ENCODE measurements at places on chromosomes 4 and X.

DNA sequence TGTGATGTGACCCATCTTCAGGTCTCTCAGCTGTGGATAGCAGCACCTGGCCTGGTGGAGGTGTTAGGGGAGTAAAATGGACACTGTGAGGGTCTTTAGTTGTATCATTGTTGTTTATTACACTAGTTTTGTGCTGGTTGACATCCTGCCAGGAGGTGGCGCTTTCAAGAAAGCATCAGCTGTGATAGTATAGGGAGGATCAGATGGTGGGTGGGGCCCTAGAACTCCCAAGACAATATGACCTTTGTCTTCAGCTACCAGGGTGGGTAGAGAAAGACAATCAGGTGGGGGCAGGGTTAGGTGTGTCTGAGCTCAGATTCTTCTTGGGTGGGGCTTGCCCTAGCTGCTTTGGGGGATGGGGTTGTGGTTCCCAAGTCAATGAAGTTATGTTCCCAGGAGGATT lies 162.8 kb downstream of the PPP1R2C start:
- DNase-seq = no peak

GRCh38 chr4:6617246-6617645 lies 23.2 kb upstream of the MRFAP1 start:
- DNase-seq = no peak

DNA sequence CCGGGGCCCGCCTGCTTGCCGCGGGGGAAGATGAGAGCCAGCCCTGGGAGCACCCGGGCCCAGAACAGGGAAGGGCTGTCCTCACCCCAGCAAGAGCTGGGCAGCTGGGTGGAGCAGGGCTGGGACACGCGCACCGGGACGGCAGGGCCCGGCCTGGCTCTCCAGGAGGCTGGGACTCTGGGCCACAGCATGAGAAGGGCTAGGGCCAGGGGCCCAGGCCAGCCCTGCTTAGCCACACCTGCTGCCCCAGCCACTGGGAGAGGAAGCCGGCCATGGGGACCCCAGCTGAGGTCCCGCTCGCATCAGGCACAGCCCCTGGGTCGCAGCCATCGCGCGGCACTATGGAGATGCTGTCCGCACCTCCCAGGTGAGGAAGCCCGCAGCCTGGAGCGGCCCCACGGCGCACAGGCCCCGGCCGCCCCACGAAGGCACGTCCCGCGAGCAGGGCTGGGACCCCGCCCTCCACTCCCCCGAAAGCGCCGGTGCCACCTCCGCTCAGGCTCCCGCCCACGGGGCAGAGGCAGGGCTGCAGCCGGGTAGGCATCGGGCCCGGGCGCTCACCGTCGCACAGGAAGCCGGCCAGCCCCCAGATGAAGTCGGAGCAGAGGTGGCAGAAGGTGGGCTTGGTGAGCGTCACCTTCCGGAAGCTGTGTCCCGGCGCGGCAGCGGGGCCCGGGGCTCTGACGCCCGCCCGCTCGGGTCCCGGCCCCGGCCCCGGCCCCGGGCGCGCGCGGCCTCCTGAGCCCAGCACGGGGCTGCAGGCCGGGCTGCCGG lies 531 bp downstream of the DGKQ start:
- DNase-seq = no peak

DNA sequence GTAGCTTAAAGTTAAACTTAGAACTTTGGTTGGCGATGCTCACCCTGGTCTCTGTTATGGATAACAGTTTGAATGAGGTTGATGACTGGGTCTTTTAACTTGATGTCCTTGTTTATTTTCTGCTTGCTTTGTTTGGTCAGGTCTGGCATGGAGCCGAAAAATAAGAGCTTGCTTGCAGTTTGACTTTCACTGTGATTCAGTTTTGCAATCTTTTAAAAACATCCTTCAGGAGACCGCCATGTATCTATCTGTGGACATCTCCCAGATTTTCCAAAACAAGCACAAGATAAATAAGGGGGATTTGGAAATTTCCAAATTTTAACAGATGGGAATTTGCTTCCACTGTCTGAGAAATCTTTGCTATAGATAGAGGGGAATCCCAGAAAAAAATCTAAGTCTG lies 246.7 kb downstream of the PALLD start:
- no peak for DNase-seq

DNA sequence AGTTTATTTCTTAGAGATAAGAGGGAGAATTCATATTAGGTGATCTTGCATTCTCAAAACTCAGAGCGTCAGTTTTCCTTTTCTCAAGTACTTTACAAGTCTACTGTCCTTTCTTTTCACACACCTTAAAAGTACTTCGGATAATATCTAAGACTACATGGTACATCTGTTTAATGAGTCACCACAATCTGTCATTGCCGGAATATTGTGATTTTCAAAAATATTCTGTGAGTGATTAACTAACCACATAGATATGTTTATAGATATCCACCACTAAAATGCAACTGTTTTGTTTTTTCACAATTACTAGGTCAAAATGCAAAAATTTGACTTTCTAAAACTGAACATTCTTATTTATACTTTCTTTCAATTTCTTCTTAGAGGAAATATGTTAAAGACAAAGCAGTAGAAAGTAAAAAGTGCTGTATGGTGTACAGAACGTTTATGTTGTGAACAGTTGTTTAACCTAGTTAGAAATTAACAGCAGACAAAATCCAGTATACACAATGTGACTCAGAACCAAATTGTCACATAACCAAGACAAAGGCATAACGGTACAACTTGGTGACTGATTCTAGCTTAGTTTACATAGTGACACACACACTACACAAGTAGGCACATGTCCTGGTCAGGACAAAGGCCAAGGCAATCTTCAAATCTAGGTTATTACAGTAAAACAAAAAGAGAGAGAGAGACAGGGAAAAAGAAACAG lies 482.9 kb downstream of the NAF1 start:
- DNase-seq = no peak

DNA sequence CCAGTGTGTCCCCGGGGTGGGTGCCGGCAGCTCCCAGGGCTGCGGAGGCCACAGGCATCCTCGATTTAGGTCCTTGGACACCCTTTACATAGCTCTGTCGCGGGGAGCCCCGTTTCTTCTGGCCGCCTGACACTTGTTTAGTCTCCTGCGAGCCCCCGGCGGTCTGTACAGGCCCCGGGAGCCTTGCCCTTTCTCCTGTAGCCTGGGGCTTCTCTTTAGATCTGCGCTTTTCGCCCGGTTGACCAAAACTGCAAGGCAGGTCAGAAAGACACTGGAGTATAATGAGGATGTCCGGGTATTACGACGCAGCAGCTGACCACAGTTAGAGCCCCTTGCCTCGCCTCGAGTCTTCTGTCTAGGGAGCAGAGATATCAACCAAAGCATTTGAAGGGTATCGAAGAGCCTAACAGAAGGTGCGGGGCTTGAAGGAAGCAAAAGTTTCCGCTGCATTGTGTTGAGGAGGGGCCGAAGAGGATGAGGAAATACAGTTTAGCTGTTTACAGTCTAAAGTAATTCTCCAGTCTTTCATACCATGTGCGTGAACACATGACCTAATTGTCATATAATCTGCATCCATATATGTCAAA lies 479 bp downstream of the BRCC3 start:
- DNase-seq = no peak

GRCh38 chrX:19886883-19887531 lies 393 bp downstream of the SH3KBP1 start:
- DNase-seq = no peak

DNA sequence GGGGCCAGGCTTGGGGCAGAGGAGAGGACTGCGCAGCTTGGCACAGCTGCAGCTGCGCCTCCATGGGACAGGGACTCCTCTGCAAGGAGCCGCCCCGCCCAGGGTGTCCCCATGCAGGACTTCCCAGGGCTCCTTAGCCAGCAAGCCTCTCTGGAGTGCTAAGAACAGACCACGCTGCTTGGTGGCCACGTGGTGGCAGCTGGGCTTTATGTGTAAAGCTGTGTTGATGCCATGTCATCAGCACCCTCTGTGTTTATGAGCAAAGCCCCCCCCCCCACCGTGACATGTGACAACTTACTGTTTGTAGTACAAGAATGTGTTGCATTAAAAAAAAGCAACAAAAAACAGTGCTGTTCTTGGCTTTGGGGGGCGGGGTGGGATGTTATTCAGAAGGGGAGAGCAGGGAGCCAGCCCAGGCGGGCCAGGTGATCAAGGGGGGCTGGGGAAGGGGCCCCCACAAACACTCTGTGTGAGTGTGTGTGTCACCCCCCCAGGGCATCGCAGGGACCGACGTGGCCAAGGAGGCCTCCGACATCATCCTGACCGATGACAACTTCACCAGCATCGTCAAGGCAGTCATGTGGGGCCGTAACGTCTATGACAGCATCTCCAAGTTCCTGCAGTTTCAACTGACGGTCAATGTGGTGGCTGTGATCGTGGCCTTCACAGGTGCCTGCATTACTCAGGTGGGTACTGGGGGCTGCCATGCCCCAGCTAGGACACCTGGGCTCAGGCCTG lies 40.3 kb downstream of the ATP2B3 start:
- DNase-seq = no peak

- DNase-seq = no peak
Observed at GRCh38 chr4:17535906-17536305, 20.9 kb downstream of the CLRN2 start.

GRCh38 chr4:47786958-47787370 lies 50.9 kb downstream of the CORIN start:
- no peak for DNase-seq

- no peak for DNase-seq
Observed at GRCh38 chr4:24287096-24287495, 297.3 kb downstream of the DHX15 start.

DNA sequence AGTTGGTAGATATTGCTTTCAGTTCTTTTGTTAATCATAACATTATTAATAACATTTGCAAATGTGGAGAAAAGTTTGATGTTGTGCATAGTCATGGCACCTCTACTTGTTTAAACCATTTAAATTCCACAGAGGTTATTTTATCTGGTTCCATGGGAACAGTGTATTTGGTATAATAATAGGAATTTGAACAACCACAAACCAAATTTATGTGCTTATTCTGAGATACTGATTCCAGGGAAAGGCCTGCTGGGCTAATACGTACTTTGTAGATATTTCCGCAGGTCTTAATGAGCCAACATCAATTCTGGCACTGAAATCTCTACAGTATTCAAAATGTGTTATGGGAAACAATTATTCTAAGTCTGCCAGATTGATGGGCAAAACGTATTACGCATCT lies 319.0 kb downstream of the DKK2 start:
- no peak for DNase-seq

DNA sequence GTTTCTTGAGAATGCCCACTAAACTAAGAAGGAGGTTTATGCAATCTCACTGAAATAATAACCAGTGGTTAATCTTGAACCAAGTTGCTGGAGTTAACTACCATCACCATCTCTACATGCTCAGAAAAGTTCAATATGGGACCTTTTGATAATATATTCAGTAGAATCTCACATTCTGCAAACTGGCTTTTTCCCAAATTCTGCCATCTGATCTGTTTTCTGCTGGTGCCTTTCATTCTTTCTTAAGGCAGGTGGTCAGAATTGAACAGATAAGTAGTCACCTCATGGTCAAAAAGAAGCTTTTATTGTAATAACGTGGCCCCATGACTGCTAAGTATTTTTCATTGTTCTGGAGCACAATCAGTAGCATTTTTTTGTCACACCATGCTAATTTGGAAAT lies 229.0 kb upstream of the GK2 start:
- DNase-seq = no peak

DNA sequence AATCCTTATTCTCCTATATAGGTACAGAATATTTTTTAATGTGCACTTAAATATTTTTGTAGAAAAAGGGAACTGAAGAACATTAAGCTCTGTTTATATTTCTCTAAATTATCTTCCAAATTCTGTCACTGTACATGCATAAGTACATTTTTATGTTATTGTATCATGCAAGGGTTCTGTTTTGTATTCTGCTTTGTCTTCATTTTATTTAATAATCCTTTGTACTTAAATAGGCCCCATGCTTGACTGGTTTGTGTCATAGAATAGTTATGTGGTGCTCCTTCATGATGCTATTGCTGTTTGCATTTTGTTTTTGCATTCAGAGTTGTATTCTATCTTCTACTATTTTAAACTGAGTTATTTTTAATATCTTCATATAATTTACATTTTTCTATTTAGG lies 111.9 kb upstream of the EDNRA start:
- no peak for DNase-seq

GRCh38 chr4:73620115-73620792 lies at the start of gene RASSF6:
Gene RASSF6 (minus strand): TSS chr4:73620436. CDS start chr4:73611795, 8,641 bp downstream.
- peak; percentile 21 for DNase-seq

DNA sequence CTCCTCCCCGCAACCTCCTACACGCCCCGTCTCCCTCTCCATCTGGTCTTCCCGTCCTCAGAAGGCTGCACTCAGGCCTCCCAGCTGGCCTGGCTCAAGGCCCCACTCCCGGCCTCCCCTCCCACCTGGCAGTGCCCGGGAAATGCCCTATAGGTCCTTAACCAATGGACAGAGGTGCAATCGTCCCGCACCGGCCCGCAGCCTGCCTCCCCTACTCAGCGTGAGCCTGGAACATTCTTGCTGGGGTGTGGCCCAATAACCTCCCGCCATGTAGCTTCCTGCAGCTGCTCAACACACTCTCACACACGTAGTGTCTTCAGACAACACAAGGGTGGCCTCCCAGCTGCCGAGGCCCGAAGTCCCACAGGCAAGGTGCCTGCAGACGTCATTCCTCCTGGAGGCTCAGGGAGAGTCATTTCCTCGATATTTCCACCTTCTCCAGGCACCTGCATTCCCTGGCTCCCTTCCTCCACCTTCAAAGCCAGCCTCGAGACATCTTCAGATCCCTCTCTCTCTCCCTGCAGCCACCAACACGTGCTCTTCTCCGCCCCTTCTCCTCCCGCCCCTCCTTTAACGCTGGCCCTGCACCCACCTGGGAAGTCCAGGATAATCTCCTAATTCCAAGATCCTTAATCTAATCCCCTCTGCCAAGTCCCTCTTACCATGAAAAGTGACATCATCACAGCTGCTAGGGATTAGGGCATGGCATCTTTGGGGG lies 56.2 kb downstream of the ADRA2C start:
- DNase-seq = no peak

DNA sequence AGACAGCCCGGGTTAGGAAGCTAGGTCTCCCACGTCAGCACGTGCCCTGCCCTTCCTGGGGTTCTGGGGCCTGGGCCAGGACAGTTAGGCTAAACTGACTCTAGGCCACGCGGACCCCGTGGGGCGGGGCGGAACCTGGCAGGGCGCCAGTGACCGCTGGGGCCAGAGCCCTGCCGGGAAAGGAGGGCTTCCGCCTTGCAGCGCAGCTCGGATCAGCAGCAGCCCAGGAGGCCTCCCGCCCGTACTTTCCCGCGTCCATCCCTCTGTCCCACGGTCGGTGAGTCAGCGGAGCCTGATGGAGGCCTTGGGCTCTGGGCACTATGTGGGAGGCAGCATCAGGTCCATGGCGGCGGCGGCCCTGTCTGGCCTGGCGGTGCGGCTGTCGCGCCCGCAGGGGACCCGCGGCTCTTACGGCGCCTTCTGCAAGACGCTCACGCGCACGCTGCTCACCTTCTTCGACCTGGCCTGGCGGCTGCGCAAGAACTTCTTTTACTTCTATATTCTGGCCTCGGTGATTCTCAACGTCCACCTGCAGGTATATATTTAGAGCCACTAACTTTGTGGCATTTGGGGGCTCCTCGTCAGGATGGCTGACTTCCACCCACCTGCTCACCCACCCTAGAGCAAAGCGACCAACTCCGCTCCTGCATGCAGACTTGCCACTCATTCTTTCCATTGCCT lies at the start of gene SMIM10:
SMIM10 (plus strand) TSS at position 191 of the 681 bp plus-strand sequence; CDS start at position 296, 105 bp downstream.
- no peak for DNase-seq
